ENCODE measurements at places on chromosomes 12 and 14.

DNA sequence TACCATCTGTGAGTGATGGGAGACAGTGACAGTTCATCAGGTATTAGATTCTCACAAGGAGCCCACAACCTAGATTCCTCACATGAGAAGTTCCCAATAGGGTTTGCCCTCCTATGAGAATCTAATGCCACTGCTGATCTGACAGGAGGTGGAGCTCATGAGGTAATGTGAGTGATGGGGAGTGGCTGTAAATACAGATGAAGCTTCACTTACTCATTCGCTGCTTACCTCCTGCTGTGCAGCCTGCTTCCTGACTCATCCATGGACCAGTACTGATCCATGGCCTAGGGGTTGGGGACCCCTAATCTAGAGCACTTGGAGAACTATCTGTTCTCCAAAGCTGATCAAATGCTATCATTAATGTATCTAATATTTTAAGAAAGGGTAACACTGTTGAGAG, 17.7 kb downstream of the CLEC2D start:
- DNase-seq, result no peak

DNA sequence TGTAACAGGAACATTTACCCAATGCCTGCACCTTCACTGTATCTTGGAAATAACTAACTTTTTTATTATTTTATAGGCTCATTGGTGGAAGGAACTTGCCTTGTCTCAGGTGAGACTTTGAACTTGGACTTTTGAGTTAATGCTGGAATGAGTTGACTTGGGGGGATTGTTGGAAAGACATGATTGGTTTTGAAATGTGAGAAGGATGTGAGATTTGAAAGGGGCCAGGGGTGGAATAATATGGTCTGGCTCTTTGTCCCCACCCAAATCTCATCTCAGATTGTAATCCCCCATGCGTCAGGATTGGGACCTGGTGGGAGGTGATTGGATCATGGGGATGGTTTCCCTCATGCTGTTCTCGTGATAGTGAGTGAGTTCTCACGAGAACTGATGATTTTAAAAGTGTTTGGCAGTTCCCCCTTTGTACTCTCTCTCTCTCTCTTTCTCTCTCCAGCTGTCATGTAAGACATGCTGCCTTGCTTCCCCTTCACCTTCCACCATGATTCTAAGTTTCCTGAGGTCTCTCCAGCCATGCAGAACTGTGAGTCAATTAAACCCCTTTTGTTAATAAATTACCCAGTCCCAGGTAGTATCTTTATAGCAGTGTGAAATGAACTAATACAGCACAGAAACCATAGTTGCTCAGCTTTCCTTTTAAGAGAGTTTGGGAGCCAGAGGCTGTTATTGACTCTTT, 244.1 kb downstream of the BTG1 start:
- no peak for DNase-seq

DNA sequence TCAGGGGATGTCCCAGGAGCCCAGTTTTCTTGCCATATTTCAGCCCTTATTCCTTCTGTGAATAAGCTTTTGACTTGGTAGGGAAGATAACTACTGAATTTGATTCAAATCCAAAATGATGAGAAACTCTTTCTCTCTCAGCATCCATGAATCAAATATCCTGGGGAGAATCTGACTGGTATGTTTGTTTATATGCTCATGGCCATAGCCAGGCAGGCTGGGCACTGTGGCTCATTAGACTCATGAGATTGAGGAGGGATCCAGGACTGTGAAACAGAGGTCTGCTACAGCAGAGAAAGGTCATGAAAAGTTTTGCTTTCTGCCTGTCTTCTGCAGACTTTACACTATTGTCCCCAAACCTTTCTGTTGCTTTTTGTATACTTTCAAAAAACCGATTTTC, 346.4 kb upstream of the ATP2B1 start:
- no peak for DNase-seq

DNA sequence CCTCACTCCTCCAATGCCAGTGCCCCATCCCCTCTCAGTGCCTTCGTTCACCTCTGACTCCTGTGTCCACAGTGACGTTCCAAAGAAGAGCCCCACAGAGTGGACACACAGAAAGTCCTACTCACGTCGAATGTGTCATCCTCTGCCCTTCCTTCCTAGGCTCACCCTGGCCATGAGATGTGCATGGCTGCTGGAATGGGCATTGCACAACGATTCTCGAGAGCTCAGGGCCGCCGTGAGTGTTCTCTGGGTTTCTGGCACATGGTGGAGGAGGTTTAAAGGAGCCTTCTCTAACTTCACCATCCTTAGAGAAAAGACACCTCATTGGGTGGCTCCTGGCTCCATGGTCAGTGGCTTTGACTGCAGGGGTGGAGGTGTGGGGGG, 12.8 kb upstream of the CEP170B start:
- DNase-seq, result no peak

DNA sequence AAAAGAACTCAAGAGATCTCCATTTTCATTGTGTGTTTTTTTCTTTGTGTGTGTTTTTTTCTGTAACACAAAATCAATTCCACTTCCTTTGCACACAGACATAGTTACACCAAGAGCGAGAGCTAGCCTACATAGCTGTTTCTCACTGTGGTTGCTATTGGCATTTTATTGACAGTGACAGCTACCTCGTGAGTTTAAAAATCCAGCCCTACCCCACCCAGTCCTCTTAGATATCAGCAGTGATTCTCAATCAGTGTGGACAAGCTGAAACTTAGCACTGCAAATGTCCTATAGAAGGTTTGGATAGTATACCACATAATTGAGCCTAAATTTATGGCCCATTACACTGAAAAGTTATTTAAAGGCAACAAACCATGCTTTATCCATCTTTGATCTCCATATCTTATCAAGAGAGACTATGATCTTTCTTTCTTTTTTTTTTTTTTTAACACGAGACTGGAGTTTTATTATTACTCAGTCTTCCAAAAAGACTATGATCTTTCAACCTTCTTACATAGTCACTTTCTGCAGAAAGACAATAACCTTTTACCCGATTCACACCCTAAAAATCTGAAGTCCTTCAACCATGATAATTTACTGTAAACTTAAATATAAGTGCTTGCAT, 46.8 kb downstream of the ATP2B1 start:
- DNase-seq, result no peak

DNA sequence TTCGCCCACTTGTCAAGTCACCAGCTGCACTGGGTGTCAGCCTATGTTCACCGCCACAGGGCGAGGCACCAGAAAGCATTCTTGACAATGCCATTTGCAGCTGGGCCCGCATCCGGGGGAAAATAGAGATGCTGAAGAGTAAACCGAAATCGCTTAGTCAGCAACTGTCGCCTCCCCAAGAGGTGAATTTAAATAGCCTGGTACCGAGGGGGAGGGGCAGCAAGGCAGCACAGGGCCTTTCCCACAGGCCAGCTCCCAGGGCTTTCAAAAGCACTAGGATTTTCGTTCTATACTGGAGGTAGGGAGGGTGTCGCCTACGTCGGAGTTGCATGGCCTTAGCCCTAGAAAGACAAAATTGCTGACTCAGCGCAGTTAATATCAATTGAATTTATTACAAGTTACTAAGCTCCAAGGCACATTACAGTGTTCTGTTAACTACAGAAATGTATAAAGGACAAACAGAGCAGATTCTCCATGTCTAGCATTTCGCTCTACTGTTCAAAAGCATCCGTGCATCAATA, 4.3 kb downstream of the IRF2BPL start:
- no peak for DNase-seq

GRCh38 chr12:87812030-87812429, 217.2 kb downstream of the C12orf50 start:
- DNase-seq, result no peak
